ENCODE measurements at places on chromosomes 2 and 18. TPM values are rescaled to one million over a fixed set of nuclear protein-coding genes. Genes with fewer than 3 reads are reported as not detected.

Gene SP110
- 10.1 TPM for total RNA-seq

Gene CIAO1
- total RNA-seq = 78.6 TPM

Gene LAMA3
- total RNA-seq = 45.2 TPM

Gene ABCB11
- total RNA-seq = 0.06 TPM

All from A549 treated with dexamethasone at 1 μM for 4 hours (cell line).